ENCODE measurements at places on chromosomes 2 and 18.
A peak's percentile ranks its signal among the peaks of the same experiment; 100 is the strongest.

GRCh38 chr2:119638685-119639554 lies 40.1 kb upstream of the TMEM177 start:
- DNase-seq: no peak

DNA sequence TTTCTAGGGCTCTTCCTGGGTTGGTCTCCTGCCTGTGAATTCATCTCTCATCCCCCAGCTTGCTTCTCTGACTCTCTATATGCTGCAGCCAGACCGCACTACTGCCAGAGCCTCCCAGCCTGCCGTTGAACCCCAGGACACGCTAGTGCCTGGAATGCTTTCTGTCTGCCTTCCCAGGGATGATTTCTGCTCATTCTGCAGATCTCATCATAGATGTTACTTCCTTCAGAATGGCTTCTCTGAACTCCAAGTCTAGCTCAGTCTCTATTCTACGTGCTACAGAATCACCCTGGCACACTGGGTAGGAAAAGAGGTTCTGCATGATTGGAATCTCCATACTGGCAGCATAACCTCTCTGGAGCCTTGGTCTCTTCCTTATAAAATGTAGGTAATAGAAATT lies 94.8 kb upstream of the RAB12 start:
- no peak for DNase-seq

DNA sequence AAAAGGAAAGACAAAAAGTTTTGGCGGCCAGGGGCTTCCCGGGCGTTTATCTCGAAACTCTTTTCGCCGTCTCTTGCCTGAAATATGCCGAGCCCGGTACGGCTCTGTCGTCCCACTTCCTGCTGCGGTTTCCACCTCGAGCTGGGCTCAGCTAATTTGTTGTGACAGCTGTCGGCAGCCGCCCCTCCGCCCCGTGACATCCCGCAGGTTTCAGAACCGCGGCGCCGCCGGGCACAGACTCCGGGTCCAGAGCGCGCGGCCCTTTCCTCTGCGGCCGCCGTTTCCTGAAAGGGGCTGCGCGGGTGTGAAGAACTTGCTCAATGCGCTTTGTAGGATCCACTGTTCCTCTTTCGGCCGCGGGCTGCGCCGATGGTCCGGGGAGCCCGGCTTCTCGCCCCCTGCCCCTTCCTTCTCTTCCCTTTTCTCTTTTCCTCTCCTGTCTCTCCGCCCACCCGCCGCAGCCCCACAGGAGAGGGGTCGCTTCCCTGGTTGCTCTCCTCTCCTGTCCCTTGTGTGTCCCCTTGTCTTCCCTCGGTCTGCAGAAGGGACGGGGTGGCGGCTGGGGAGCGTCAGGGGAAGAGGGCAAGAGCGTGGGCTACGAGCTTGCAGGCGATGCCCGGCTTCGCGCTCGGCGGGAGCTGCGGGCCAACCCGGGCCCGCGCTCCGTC lies 648 bp downstream of the ARID5A start:
- DNase-seq: peak; percentile 82

DNA sequence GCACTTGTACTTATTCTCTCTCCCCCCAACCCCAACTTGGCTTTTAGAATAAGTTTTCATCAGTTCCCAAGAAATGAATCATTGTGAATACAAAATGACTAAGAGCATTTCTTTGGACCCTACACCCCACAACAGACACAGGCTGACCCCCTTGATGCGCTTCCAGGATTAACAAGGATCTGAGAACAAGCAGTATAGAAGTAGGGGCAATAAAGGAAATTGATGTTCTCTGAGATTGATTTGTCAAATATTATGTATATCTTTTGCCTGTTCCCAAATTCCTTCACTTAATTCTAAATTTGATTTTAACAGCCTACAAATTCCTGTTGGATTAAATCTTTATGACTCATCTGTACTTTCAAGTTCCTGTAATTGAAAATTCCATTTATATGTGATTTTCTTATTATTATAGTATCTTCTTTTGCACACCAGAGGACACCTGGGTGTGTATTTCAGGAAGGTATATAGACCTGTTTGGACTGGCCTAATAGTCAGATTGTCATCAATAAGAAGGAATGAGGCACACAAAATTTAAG lies 10.2 kb upstream of the PTPN4 start:
- no peak for DNase-seq

DNA sequence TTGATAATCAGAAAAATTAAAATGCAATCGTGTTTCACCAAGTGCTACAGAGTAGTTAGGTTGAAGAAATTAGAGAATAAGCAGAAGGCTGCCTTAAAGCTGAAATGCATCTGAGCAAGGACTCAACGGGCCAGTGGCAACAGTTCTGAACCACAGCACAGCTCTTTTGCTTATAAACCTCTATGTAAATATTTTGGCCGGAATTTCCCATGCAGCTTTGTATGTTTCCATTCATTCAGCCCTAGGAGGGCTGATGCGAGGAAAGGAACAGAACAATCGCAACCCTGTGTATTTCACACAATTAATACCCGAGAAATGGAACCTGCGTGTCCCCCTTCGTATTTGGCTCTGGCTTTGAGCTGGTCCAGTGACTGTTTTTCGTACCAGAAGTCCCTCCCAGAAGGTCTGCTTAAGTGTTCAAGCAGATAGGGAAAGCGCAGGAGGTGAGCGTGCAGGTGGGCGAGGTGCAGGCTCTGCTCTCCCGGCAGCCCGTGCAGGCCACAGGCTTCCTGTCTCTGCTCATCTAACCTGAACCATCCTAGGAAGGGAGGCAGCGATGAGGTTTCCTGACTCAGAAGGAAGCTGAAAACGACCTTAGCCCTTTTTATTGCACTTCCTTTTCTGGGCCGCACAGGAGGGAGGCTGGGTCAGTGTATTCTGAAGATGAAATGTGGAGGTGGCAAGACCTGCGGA lies 67.3 kb downstream of the ASB1 start:
- DNase-seq: peak; percentile 42

DNA sequence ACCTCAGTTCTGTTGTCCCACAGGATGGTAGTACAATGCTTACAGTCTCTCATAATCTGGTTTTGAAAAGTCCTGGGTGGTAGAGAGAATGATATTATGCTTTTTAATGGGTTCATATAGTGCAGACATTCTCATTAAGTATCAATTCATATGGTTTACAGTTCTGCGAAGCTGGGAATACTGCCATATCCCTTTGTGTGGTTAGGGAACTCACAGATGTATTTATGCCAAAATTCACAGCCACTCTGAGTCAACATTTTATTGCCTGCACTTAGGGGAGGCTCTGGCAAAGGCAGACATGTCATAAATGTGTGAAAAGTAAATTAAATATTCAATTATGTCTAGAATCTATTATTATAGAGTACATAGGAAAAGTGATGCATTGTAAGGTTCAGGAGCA lies 808.2 kb downstream of the SUCLG1 start:
- no peak for DNase-seq

GRCh38 chr2:240957656-240958365 lies 40.6 kb upstream of the SNED1 start:
- DNase-seq: peak; percentile 4

GRCh38 chr18:31774477-31774785 lies 13.8 kb upstream of the SLC25A52 start:
- no peak for DNase-seq

- DNase-seq: no peak
These were observed 42.8 kb upstream of the MAL start for GRCh38 chr2:94982675-94983074.

GRCh38 chr2:26528836-26529235 lies 50.9 kb upstream of the OTOF start:
- DNase-seq: no peak

DNA sequence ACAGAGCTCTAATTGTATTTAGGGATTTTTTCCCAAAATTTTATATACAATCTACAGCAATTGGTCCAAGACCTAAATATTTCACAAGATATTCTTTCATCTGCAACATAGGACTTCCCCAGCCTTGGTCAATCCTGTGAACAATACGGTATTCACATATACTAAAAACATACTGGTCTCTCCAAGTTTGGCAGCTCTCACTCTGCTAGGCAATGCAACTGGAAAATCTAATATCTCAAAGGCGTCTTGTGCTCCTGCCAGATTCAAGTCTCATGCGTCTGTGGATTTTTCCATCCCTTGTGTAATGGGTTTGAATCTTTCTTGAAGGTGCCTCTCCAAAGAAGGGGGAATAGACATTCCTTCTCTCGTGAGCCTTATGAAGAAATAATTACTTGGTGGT lies 27.4 kb upstream of the MBOAT2 start:
- no peak for DNase-seq

DNA sequence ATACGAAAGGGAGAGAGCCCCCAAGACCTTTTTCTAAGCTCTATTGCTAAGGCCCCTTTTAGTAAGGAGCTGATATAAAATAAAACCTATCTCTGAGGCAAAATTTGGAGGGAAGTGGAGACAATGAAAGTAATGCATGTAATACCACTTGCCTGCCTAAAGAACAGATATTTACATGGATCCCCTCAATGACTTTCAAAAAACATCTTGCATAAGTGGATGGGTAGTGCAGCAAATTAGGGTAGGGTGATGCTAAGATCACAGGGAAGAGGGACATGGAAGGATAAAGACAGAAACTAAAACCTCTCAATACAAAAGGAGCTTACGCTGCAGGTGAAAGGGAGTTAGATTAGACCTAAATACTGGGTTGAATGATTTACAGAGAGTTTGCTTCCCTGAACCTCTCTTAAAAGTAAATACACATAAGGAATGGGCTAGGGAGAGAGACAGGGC lies 1.1 kb downstream of the ZNF513 start:
- no peak for DNase-seq

DNA sequence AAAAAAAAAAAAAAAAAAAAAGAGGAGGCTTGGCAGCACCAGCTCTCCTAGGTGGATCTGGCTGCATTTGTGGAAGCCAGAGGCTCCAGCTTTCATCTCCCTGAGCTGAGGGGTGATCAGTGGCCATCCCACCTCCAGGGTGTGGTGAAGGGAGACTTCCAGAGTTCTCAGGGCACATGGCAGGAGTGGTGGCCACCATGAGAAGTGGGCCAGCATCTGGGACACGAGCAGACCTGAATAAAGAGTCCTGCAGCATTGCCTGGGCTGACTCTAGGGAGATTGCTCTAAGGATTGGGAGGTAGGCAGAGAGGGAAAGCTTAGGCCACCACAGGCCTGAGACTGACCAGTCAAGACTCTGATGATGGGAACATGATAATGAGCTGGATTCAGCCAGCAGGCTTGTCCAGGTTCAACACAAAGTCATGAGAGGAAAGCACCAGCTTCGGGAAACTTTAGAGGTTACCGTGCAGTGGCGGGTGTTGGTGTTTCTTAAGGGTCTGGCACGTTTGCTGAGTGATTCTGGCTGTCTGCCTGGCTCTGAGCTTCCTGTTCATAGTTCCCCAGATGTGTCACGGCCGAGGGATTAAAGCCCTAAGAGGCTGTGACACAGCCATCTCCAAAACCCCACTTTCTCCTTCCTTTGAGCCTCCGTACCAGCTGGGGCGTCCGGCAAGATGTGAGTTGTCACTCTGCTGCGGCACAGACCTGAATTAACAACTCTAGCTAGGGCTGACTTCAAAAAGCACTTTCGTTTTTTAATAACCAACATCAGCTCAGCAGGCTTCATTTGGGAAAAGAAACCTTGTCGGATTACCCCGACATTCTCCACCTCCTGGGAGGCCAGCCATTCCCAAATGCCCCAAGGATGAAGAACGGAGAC lies 38.3 kb upstream of the IL1R1 start:
- no peak for DNase-seq

GRCh38 chr2:218516614-218517013 lies 51.5 kb downstream of the USP37 start:
- DNase-seq: no peak

- DNase-seq: no peak
These were observed 29.9 kb downstream of the ANO7 start for GRCh38 chr2:241218131-241219029.

- no peak for DNase-seq
These were observed 999.9 kb downstream of the TSN start for GRCh38 chr2:122755281-122755780.

DNA sequence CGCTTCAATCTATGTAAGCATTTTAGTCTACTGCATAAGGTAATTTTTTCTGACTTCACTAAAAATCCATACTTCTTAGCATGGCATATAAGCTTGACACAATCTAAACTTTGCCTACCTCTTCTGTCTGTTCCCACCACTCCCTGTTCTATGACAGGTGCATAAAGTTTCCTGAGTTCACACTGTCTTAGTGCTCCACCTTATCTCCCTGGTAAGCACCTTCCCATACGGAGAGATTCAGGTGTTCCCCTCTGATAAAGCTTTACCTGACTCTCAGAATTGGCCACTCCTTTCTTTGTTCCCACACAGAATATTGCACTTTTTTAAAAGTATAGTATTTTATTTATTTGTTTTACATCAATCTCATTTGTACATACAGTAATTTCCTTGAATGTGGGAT lies 16.8 kb upstream of the ITGA4 start:
- no peak for DNase-seq

DNA sequence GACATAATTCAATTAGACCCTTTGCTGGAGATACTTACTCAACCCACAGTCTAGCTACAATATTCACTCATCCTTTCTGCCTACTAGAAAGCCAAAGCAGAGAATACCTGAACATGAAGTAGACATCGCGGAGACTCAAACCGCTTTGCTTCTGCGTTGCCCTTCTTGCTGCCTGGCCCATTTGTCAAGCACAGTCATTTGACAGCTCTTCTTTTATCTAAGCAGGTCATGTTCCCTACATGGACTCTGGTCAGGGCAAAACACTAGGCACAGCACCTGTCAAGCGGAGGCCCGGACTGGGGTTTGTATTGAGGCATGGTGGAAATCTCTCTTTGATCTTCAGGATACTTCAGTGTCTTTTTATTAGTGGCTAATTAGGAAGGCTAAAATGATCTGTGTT lies 89.7 kb downstream of the FARSB start:
- DNase-seq: no peak

DNA sequence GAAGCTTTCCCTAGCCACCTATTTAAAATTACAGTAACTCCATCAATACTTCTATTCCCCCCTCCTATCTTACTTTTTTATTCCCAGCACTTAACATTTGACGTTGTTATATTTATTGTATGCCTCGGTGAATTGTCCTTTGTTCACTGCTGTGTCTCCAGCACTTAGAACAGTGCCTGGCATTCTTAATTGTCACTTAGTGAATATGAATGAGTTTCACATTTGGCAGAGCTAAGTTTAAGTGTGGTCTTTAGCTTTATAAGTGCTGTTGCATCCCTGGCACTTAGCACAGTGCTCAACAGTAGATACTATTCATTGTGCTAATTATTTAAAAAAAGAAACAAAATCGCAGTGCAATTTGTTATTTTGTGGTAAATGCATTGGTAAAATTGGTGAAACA lies 1.7 kb downstream of the RMP24 start:
- no peak for DNase-seq

- no peak for DNase-seq
These were observed 267.2 kb downstream of the EPHA4 start for GRCh38 chr2:221304916-221305315.

DNA sequence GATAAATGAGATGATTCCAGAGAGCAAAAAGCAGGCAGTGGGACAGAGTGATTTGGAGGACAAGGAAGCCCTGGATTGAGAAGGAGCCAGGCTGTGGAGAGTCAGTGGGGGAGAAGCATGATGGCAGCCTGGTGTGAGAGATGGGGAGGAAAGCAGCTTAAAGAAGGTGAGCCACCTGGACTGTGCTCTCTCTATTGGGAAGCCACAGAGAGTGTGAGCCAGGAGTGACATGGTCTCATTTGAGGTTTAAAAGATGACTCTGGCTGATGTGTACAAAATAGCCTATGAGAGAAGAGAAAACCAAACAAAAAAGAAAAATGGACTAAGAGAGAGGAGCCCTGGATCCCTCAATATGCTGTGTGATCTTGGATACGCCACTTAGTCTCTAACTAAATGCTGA lies 12.9 kb upstream of the EPAS1 start:
- no peak for DNase-seq

- no peak for DNase-seq
These were observed 70.1 kb downstream of the LDLRAD4 start for GRCh38 chr18:13288509-13289133.

GRCh38 chr2:157903626-157904025 lies 27.5 kb upstream of the ACVR1 start:
- no peak for DNase-seq

GRCh38 chr2:189854187-189854586 lies 69.9 kb downstream of the PMS1 start:
- DNase-seq: no peak

Data from CD4-positive, alpha-beta T cell (primary cell).